Brain (organoid and tissue), 16 donors: ENCODE measurements at places on chromosomes 16 and 17. TPM values are rescaled to one million over a fixed set of nuclear protein-coding genes. Genes with fewer than 3 reads are reported as not detected.

USP43 gene
- 2.4 TPM for polyA plus RNA-seq

GRCh38 chr17:28204751-28205150 is 114.2 kb upstream of the TMEM97 start:
- no peak for DNase-seq

GRCh38 chr16:55081622-55082590 is 151.2 kb downstream of the IRX5 start:
- peak; percentile 82 for DNase-seq

DNA sequence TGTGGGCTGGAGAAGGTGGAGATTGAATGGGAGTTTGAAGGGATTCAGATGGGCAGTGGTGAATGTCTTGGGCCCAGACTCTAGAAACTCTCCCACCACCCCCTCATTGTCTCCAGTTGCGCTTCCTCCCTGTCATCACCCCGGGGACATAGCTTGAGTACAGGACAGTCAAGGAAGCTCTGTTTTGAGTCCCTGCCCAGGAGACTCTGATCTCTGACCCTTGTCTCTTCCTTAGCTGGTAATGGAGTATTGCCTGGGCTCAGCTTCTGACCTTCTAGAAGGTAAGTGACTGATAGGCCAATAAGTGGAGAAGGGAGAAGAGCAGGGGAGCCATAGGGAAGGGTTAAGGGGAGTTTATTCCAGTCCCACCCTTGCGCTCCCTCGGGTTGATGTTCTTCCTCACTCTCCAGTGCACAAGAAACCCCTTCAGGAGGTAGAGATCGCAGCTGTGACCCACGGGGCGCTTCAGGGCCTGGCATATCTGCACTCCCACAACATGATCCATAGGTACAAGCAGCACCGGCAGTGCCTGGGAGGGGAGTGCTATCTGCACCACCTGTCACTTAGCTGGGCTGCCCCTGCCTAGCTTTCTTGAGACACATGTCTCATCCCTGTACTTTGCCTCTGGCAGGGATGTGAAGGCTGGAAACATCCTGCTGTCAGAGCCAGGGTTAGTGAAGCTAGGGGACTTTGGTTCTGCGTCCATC is 5.0 kb downstream of the TAOK2 start:
- no peak for DNase-seq

DNA sequence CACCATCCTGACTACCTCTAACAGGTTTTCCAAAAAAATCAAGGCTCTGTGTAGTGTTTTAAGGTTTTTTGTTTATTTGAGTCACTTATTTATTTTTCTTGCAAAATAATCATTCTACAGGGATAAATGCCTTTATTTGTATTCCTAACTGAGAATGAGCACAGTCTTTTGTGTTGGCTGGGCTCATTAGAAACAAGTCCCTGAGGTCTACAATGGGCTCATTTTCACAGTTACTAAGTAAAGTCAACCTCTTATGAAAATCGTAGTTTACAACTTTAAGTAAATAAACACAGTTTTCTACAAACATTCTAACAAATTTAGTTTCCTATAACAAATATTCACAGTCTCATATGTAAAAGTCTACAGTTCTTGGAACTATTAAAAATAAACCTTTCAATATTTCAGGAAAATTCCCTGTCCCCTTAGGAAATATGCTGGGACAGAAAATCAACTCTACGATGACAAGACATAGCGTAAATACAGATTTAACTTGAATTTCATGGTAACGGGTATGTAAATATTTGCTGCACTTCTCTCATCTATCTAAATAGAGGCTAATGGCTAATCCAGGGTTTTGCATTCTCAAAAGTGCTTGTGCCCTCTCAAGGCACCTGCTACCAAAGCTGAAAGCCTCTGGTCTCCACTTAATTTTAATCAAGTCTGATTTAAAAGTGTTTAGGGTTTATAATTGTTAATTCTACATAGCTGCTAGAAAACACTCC is 31.5 kb upstream of the CDH5 start:
- no peak for DNase-seq

DNA sequence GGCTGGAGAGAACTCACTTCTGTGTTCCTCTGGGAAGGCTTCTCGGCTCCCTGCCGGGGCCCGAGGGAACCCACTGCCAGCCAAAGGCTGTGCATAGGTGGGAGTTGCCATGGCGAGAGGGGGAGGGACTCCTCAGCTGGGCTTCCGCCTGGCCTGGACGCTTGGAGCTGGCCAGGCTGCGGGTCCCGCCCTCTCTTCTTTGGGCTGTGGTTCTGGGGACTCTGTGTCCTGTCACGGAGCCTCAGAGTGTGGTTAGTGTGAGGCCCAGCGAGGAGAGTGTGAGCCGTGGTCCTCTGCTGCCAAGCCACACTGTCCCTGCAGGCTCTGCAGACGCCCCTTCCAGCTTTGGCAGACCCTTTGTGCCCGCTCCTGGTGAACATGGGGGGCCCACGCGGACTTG is 123.1 kb downstream of the OR1D5 start:
- peak; percentile 25 for DNase-seq

DNA sequence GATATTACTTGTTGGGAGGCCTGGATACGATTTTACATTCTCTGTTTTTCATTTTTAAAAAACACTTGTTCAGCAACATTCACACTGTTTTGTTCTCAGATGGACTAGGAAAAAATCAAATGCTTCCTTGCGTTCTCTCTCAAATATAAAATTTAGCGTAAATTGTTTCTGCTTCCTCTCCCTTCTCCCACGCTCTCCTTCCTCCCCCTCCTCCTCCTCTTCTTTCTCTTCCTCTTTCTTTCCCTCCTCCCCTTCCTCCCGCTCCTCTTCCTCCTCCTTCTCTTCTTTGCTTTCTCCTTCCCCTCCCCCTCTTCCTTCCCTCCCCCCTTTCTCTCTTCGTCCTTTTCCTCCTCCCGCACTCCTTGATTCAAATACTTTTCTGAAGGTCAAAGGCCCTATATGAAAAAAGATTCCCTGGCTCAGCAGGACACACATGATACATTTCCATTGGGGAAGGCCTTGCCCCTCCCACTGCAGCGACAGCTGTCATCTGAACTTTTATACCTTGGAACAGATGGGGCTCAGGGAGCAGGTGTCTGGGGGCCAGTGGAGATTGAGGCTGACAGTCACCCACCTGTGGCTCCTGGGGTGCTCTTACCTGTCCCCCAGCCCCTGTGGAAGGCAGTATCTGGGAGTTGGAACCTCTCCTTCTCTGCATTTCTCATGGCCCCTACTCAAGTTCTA is 99.4 kb upstream of the SDK2 start:
- no peak for DNase-seq

- peak; percentile 14 for DNase-seq
Measured at GRCh38 chr16:19223235-19224170, 55.5 kb downstream of the SYT17 start.

TNFSF13 gene
- 17.3 TPM for polyA plus RNA-seq

GRCh38 chr17:6435051-6435450 is at the start of gene AIPL1:
TSS of gene AIPL1 (minus strand) at chr17:6435121. CDS start at chr17:6435104, 17 bp downstream.
- no peak for DNase-seq

DNA sequence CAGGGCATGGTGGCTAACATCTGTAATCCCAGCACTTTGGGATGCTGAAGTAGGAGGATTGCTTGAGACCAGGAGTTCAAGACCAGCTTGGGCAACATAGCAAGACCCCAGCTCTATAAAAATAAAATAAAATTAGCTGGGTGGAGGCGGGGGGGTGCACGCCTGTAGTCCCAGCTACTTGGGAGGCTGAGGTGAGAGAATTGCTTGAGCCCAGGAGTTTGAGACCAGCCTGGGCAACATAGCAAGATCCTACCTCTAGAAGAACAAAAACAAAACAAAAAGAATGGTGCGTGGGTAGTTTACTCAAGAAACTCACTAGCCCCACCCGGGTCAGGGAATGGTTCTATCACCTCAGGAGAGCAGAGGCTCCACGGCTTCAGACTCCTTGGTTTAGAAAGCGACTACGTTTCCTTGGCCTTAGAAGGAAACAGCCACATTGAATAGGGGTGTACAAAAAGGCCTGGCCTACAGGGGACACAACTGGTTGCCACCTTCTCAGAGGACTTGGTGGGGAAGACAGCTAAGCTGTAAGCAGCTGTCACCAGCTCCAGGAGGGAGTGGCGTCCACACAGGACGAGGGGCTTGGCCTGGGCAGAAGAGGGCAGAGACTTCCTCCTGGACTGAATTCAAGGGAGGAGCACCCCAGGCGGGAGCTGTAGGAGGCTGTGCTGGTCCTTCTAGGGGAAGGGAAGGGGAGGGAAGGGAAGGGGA is 716 bp downstream of the TK1 start:
- no peak for DNase-seq

- no peak for DNase-seq
Measured at GRCh38 chr16:55824473-55825000, 8.4 kb downstream of the CES1 start.

GRCh38 chr17:40529991-40530390 is 28.6 kb upstream of the TNS4 start:
- DNase-seq: no peak

TEKT1 gene
- polyA plus RNA-seq: 0.29 TPM

DNA sequence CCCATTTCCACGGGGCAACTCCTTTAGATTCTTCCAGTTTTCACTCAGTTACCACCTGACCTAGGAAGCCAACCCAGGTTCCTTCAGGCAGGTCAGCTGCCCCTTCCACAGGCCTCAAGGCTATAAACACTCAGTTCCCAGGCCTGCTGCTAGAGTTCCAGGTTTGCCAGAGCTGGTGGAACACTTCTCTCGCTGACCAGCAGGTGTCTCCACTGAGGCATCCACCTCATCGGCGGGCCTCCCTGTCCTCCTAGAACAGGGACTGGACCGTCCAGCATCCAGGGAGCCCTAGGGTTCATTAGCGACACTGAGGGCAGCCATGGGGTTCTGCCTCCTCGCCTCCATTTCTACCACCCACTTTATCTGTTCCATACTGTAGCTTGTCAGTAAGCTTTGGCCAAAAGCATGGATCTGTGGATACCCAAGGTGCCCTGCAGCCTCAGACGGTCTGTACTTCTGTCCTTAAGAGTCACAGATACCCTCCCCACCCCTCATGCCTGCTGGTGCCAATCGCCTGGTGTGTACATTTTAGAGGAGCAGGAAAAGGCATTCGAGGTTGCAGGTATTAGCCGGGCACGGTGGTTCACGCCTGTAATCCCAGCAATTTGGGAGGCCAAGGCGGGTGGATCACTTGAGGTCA is 29.0 kb downstream of the PIMREG start:
- peak; percentile 90 for DNase-seq

DNA sequence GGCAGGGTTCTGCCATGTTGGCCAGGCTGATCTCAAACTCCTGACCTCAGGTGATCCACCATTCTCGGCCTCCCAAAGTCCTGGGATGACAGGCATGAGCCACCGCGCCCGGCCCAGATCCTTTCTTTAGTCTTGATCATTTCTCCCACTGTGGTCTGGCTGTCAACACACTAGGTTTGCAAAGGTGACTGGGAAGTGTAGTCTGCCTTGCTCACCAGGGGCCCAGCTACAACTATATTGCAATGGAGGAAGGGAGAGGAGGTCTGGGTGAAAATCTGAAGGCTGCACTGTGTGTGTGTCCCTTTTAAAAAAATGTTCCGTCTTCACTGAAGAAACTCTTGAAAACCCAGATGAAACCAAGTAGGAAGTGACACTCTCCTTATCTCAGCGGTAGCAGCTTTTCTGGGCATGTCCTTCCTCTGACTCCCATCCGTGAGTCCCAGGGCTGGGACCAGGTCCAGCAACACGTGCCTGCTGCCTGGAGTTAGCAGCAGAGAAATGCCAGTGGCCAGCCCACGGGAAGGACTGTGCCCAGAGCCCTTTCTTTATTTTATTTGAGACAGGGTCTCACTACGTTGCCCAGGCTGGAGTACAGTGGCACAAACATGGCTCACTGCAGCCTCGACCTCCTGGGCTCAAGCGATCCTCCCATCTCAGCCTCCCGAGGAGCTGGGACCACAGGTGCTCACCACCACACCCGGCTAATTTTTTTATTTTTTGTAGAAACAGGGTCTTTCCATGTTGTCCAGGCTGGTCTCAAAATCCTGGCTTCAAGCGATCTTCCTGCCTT is 17.8 kb upstream of the KIF19 start:
- no peak for DNase-seq

CDR2L gene
- 26.6 TPM for polyA plus RNA-seq

C16orf92 gene
- polyA plus RNA-seq: not detected

DNA sequence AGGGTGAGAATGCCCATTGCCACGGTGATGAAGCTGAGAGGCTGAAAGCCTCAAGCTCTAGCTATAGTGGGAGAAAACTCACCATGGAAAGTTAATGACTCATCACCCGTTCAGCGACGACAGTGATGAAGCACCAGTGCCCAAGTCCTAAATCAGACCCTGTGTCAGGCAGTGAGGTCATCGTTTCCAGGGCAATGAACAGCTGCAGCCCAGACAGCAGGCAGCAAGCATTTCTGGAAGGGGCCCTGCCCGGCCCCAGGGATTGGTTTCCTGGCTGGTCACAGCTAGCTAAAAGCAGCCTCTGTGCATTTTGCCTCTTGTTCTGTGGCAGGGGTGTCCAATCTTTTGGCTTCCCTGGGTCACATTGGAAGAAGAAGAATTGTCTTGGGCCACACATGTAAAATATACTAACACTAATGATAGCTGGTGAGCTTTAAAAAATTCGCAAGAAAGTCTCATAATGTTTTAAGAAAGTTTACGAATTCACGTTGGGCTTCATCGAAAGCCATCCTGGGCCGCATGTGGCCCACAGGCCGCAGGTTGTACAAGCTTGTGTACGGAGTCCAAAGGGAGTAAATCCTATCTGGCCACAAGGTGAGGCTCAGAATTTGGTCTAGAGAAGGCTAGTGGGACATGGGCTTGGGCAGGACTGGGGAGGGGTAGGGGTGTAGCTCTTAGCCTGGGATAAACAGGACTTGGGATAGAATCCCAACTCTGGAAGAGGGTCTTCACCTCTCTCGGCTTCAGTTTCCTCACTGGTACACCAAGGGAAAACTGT is 40.6 kb downstream of the MIS12 start:
- peak; percentile 29 for DNase-seq

DNA sequence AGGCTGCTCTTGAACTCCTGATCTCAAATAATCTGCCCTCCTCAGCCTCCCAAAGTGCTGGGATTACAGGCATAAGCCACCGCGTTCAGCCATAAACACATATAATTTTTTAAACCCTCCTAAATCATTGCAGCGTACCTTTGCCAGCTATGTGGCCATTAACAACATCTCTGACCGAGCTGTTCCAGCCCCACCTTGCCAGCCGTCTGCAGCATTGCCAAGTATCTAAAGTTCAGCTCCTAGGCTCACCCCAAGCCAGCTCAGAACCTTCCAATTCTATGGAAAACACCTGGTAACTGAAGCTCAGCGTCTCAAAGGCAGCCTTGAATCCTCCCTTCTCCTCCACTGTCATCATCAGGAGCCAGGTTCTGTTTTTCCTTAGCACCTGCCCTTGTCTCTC is 5.1 kb upstream of the MEIOB start:
- no peak for DNase-seq

DNA sequence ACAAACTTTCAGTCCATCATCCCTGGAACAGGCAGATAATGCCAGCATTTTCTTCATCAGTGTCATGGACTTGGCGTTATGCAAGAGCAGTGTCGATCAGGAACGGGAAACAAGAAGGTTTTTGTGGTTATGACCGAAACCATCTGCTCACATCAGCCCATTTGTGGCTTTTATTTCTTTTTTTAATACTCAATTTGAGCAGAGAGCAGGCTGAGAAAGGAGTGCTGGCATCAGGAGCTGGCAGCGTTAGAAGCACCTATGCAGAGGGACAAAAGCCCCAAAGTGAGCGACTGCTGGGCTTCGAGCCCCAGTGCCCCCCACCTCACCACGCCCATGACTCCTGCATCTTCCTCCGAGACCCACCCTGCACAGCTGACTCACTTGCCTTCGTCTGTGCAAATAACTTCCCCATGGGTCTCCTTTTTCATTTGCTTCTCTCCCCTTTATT is 16.2 kb upstream of the CD300E start:
- DNase-seq: no peak

- DNase-seq: peak; percentile 85
Measured at GRCh38 chr16:11297492-11298142, 16.5 kb upstream of the PRM1 start.

GRCh38 chr17:36655726-36656125 is 54.3 kb downstream of the MRM1 start:
- DNase-seq: peak; percentile 70

KCTD19 gene
- 3.5 TPM for polyA plus RNA-seq

SMIM5 gene
- 2.2 TPM for polyA plus RNA-seq

MAPT gene
- 154 TPM for polyA plus RNA-seq
